ENCODE measurements at places on chromosomes 4 and X.
A peak's percentile ranks its signal among the peaks of the same experiment; 100 is the strongest.

DNA sequence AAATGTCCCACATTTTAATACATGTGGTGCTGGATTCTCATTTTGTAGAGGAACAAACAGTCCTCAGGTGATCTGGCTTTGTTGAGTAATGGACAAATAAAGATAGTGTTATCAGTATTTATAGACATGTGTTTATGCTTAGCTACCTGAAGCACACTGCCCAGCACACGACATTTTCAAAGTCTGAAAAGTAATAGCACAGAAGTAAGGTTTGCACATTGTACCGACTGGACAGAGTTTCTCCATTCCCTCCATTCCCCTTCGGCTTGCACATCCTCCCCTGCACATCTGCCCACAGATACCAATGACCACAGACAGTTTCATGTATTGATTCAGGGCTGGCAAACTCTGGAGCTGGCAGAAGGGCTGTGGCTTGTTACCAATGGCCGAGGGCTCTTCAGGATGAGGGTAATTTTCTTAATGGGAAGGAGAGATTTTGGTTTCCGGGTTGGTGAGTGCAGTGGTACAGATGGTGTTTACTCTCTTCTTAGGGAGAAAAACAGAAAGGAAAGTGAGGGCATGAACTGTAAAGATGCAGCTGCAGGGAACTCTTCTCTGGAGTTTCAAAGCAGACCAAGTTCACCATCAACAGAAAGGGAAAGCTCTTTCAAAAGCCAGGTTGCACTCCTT lies 2.3 kb downstream of the GRPR start:
- no peak for DNase-seq
- H3K4me3 ChIP-seq: no peak overlapping the region
- no peaks in the 10 kb centered on the region for H3K4me1 ChIP-seq

- H3K27me3 ChIP-seq: no peaks in the 10 kb centered on the region
- peak overlapping the region; percentile 62 for H3K4me3 ChIP-seq
- no peak overlapping the region for H3K27ac ChIP-seq
- peaks cover 35% of the 10 kb centered on the region for H3K4me1 ChIP-seq
These were observed 1.2 kb upstream of the FAM3A start for GRCh38 chrX:154517101-154517781.

- no peak overlapping the region for H3K4me3 ChIP-seq
- no peaks in the 10 kb centered on the region for H3K27me3 ChIP-seq
- no peaks in the 10 kb centered on the region for H3K4me1 ChIP-seq
These were observed 21.9 kb downstream of the HNRNPH2 start for GRCh38 chrX:101429934-101430333.

DNA sequence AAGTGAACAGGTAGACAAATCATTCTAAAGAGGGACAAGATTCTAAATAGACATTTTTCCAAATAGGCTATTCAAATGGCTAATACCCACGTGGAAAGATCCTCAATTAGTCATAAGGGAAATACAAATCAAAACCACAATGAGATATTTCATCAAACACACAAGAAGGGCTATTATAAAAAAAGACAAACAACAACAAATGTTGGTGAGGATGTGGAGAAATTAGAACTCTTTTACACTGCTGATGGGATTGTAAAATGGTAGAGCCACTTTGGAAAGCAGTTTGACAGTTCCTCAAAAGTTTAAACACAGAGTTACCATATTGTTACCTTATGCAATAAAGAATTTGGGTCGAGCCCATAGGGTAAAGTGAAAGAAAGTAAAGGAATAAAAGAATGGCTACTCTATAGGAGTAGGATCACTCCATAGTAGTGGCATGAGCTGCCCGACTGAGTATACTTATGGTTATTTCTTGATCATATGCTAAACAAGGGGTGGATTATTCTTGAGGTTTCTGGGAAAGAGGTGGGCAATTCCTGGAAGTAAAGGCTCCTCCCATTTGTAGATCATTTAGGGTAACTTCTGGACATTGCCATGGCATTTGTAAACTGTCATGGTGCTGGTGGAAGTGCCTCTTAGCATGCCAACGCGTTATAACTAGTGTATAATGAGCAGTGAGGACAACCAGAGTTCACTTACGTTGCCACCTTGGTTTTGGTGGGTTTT lies 58.9 kb upstream of the FAM9C start:
- H3K4me1 ChIP-seq: peaks cover 12% of the 10 kb centered on the region
- DNase-seq: no peak
- no peak overlapping the region for H3K27ac ChIP-seq
- no peaks in the 10 kb centered on the region for H3K36me3 ChIP-seq
- no peak overlapping the region for H3K4me3 ChIP-seq

DNA sequence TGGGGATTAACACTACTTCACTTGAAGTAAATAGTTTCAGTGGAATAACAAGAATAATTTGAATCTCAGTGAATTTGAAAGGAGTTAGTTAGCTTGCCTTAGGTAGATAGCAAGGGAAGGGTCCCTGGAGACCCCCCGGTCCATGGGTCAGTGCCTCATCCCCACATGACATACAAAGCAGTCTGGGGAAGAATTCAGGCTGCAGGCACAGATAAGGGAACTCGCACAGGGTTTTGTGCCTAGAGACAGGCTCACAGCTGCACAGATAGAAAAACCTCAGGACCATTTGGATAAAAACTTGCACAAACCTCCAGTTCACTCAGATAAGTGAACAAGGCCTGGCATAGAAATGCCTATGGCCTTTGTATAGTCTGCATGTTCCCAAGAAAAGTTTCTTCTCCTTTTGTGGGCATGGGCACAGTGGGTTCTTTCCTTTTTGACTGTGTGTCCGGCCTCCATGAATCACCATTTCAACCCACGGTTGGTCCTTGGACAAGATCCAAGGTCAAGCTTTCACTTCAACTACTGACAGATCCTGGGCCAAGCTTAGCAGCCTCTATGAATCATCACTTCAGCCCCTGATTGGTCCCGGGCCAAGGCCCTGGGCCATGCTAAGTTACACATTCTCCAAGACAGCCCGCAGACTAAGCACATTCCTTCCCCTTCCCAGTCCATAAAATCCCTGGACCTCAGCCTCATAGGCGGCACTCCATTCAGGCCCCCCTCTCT lies 108.3 kb upstream of the KLHL4 start:
- no peak overlapping the region for H3K4me3 ChIP-seq
- no peak overlapping the region for H3K27ac ChIP-seq
- no peaks in the 10 kb centered on the region for H3K27me3 ChIP-seq
- DNase-seq: no peak
- no peaks in the 10 kb centered on the region for H3K4me1 ChIP-seq

DNA sequence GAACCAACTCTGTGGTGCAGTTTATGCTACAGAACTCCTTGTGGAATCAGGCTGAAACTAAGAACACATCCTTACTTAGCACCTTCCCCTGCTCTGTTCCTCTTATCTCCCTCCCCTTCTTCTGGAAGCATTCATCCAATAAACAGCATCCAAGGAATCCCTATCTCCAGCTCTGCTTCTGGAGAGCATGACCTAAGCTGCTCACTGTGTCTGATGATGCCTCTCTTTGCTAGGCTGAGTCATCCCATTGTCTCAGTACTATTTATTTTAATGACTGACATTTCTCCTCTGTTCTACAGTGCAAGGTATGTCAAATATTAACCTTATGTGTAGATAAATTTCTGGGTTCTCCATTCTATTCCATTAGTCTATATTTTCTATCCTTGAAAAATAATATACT lies 71.2 kb downstream of the BEND2 start:
- no peaks in the 10 kb centered on the region for H3K27me3 ChIP-seq
- H3K36me3 ChIP-seq: no peaks in the 10 kb centered on the region
- H3K4me1 ChIP-seq: no peaks in the 10 kb centered on the region
- no peak overlapping the region for H3K27ac ChIP-seq
- no peak overlapping the region for H3K4me3 ChIP-seq

DNA sequence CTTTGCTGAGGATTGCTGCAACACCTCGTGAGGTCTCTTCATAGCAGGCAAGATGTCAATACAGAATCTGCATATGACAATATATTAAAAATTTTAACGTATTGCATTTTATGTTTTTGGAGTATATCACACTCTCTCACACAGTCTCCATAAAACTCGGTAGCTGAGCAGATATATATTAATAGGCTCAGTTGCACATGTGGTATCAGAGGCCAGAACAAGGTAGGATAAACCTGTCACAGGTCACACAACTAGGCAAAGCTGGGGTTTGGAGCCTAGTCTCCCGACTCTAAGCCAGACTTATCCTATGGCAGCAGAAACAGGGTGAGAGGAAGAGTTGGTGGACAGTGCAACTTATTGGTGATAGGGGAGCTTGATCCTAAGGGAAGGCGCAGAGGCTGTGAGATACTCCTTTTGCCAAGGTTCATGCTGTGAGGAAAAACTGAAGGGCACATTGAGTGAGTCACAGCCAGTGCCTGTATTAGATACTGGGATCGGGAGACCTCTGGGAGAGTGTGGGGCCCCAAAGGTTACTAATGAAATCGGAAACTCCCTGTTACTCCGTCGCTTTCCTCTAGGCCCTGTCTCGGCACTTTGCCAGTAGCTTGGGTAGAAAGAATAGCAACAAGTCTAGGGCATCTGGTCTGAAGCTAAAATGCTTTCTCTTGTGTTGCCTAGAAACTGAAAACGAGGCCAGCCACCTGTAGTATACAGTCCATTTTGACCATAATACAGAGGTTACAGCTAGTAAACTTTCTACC lies 195.7 kb downstream of the ARHGAP10 start:
- H3K4me3 ChIP-seq: no peak overlapping the region
- no peaks in the 10 kb centered on the region for H3K36me3 ChIP-seq
- no peak for DNase-seq
- no peaks in the 10 kb centered on the region for H3K4me1 ChIP-seq
- H3K27me3 ChIP-seq: no peaks in the 10 kb centered on the region
- H3K27ac ChIP-seq: no peak overlapping the region

DNA sequence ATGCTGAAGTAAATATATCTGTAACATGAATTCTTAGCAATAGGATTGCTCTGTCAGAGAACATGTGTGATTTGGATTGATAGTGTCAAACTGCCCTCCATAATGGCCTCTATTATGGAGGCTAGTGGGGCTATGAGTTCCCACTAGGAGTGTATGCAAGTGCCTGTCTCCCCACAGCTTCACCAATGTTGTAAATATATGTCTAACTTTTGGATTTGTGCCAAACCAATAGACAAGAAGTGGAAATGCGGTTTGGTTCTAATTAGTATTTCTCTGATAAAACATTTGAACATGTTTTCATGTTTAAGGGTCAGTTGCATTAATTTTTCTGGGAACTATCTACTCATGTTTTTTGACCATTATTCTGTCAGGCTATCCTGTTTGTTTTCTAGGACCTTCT lies 28.1 kb downstream of the GPAT3 start:
- H3K4me3 ChIP-seq: no peak overlapping the region
- no peak overlapping the region for H3K27ac ChIP-seq
- H3K27me3 ChIP-seq: no peaks in the 10 kb centered on the region
- H3K36me3 ChIP-seq: no peaks in the 10 kb centered on the region

- no peak overlapping the region for H3K4me3 ChIP-seq
- DNase-seq: no peak
- no peaks in the 10 kb centered on the region for H3K4me1 ChIP-seq
- H3K36me3 ChIP-seq: no peaks in the 10 kb centered on the region
These were observed 1014.2 kb downstream of the FAT4 start for GRCh38 chr4:126328914-126329313.
